ENCODE measurements at places on chromosomes 6 and 20.

GRCh38 chr6:164812706-164813105 lies 496.7 kb downstream of the C6orf118 start:
- no peak for DNase-seq

GRCh38 chr6:40244699-40245098 lies 310.4 kb upstream of the MOCS1 start:
- DNase-seq = no peak

- no peak for DNase-seq
Measured at GRCh38 chr20:47263465-47264084, 92.9 kb downstream of the ZMYND8 start.

DNA sequence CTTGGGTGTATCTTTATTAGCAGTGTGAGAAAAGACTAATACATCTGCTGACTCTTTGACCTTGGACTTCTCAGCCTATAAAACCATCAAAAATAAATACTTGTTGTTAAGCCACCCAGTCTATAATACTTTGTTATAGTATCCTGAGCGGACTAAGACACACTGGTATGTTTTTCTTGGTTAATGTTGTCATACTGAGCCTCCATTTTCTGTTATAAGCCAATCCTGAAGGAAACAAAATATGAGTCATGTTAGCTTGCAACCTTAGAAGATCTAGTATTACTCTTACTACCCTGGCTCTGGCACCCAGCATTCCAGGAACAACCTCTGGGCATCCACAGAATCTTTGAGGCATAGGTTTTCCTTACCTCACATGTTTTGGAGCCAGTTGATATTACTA lies 307.2 kb downstream of the FRK start:
- DNase-seq = peak; percentile 34

DNA sequence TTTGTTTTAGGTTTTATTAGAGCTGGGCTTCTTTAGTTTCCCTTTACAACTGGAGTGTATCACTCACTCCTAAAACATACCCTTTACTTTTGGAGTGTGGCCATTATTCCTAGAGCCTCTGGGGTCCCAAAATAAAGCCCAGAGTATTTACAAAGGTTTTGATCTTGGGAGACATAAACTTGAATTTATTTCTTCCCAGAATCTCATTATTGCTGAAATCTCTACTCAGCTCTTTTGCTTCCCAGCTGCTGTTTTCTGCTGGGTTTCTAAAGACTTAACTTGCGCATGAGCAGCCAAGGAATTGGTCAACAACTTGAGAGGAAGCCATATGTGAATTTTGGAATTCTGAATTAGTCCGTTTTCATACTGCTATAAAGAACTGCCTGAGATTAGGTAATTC lies 94.5 kb upstream of the NRSN1 start:
- DNase-seq = no peak

DNA sequence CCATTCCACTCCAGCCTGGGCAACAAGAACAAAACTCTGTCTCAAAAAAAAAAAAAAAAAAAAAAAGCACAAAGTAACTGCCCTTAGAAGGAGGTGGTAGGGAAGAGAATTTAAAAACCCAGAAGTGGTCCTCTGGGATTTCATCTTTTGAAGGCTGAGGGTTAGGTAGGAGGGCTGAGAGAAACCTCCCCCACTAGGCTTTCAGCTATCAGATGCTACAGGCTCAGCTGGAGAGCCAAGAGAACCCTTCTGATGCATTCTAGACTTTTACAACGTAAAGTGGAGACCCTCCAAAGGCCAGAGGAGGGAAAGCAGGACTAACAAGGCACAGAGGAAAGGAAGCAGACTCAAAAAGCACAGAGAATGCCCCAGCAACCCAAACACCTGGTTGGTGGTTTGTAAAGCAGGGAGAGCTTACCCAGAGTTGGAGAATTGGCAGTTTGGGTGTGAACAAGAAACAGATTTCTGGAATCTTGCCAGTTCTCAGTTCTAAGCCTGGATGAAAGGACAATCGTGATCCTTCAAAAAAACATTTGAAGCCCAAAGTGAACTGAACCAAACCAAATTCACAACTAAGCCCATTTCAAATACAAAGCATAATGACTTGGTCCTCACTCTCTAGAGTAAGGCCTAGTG lies 23.2 kb upstream of the SPAG4 start:
- no peak for DNase-seq

GRCh38 chr6:48113130-48113529 lies 2.1 kb upstream of the PTCHD4 start:
- DNase-seq = no peak

GRCh38 chr6:14910692-14911547 lies 334.9 kb upstream of the JARID2 start:
- DNase-seq = no peak

DNA sequence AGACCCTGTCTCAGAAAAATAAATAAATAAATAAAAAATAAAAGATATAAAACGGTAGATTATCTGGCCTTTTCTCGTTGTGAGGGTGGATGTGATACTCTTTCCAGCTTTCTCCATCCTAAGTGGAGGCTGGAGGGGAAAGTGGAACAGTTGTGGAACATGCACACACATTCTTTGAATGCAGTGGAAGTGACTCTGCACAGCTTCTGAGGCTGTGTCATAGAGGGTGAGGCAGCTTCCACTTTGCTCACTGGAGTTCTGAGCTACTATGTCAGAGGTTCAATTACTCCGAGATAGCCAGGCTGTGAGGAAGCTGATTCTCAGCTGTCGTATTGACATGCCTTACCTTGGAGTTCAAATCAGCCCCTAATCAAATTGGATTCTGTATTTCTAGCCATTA lies 82.2 kb downstream of the CHMP4B start:
- no peak for DNase-seq

DNA sequence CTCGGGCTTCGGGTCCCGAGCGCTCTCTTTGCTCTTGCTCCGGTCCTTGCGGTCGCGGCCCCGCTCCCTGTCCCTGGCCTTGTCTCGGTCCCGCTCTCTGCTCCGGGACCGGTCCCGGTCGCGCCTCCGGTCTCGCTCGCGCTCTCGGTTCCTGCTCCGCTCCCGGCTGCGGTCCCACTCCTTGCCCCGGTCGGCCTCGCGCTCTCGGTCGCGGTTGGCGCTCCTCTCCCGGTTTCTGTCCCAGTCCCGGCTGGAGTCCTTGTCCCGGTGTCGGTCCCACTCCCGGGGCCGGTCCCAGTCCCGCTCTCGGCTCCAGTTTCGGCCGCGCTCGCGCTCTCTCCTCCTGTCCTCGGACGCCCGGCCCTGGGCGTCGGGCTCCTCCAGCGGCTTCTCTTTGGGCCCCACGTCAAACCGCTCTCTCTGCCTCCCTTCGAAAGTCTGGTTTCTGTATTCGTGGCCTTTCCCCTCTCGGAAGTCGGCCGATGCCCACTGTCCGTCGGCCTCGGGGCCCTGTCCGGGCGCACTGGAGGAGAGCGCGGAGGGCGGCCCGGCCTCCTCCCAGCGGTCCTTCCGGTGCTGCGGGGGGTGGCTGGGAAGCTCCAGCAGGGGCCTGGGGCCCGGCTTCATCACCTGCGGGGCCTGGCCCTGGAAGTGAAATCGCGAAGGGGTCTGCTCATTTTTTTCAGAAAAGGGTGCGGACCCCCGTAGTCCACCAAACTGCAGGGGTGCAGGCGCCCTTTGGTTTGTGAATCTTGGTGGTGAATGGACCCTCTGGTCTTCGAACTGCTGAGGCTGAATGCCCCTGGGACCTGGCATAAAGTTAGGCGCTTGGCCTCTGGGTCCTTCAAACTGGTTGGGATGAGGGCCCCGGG lies 17.9 kb upstream of the TCFL5 start:
- DNase-seq = no peak

DNA sequence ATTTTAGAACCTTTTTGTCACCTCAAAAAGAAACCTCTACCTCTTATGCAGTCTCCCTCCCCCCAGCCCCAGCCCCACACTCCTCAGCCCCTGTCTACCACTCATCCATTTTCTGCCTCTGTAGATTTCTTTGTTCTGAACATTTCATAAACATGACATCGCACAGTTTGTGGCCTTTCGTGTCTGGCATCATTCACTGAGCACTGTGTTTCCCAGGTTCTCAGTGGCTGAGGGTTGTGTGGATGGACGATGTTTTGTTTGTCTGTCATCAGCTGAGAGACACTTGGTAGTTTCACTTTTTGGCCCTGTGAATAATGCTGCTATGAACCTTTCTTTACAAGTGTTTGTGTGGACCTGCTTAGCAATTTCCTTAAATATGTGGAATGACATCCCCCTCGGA lies 64.5 kb downstream of the FAM120B start:
- DNase-seq = no peak

GRCh38 chr20:15528391-15529111 lies 1044.7 kb downstream of the KIF16B start:
- no peak for DNase-seq

DNA sequence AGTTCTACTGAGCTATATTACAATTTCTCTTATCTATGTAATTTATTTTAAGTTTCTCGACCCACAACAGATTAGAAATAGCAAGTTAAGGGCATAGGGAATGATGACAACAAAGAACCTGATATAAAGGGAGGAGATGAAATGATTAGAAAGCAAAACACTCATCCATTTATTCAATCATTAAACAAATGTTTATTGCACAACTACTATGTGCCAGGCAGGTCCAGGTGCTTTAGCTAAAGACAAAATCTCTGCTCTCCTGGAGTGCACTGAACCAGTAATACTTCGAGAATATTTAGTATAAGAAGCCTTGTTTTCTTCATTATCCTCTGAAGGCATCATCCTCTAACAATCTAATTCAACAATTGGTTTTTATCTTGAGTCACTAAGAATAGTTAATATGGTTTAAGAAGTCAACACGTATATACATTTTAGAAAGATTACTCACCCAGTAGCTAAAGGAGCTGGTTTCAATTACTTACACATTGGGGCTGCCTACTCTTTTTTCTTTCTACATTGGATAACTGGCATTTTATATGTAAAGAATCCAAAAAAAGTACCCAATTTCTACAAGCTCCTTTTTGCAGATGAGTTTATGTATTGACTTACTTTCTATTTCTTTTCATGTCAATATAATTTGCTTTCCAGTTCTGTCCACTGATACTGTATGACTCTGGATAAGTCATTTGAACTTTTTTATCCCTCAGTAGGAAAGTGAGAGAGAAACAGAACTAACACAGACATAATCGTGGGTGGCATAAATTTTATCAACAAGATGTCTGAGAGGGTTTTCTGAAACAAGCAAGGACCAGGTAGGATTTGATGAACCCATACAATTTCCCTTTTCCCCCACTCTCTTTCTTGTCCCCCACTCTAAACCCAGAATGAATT lies 312.6 kb downstream of the CLIC5 start:
- peak; percentile 51 for DNase-seq

- no peak for DNase-seq
Measured at GRCh38 chr6:144153260-144153659, 2.9 kb downstream of the STX11 start.

DNA sequence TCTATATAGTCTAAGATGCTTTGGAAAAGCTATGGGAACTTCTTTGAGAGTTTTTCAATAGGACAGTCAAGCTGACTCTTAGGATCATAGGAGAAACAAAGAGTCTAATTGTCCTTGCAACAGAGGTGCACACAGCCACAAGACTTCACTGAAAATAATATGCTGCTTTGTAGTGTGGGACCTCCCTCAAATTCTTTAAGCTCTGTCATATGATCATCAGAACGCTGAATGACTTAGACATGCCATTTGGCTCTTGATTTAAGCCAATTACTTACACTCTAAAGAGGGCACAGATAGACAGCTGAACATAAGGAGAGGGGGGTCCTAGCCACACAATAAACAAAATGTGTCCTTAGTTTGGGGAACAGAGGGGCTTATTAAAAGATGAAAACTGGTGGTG lies 818.7 kb upstream of the GJE1 start:
- DNase-seq = no peak

- no peak for DNase-seq
Measured at GRCh38 chr20:44464514-44464913, 11.2 kb upstream of the TTPAL start.

- DNase-seq = peak; percentile 38
Measured at GRCh38 chr6:134882426-134883038, 67.4 kb downstream of the ALDH8A1 start.

DNA sequence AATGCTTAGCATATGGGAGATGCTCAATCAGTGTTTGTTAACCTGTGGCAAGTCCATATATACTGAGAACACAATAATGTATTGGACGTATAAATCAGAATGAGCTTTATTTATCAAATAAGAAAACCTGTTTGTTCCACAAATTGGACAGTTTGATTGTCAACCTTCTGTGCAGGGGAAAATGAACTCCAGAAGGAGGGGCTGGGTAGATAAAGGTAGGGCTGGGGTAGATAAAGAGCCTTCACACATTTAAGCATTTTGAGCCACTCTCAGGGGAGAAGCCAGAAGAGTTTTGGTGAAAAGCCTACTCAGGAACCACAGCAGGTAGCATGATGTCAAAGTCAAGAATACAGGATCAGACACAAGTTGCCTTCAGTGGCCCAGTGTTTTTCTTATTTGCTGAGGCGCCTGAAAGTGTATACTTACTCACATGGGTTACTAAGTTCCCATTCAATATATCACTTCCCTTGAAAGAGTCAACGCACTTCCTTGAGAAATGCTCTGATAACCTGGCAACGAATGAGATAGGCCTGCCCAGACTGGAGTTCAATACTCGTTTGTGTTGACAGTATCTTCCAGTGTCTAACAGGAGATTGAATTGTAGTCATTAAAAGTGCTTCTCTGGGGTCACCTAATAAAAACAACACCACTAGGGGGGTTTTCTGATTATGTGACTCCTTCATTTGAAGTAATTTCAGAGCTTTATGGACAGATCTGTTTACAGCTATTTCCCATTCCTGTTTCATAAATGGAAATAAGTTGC lies 263.9 kb upstream of the CITED2 start:
- DNase-seq = no peak

DNA sequence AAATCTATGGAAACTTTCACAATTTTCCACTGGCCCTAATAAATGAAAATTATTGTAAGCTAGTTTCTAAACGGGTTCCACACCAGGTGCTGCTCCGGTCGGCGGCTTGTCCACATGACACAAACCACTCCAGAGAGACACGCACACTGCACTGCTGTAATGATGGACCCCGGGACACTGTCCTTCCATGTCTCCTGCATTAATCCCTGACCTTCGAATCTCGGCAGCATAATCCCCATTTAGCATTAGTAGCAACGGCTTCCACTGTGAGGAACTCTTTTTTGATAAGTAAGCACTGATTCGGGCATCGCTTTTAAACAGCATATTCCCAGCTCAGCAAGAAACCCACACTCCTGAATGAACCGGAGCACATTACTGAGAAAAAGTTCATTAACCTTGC lies 43.5 kb downstream of the INSM1 start:
- DNase-seq = no peak

DNA sequence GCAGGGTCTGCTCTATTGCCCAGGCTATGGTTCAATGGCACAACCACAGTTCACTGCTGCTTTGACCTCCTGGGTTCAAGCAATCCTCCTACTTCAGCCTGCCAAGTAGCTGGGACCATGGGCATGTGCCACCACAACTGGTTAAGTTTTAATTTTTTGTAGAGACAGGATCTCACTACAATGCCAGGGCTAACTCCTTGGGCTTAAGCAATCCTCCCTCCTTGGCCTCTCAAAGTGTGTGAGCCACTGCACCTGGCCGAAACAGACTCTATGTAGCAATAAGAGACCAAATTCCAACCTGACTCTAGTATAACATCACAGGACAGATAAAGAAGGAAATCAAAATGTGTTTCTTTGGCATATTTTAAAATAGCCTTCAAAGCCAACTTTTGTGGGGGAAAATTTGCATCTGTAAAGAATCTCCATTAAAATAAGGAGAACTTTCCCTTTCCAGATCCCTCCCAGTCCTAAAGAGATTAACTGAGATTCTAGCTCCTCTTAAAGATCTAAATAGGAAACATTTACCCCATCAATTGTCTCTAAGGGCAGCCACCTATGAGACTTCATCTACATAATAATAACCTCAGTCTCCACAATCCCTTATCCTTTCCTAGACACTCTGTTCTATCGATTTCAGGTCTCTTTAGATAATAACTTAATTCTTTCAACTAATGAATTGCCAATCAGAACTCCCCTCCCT lies 94.7 kb upstream of the PLCB4 start:
- no peak for DNase-seq
